WTC11 (cell line): ENCODE measurements at places on chromosomes 1 and 21. TPM values are rescaled to one million over a fixed set of nuclear protein-coding genes. Genes with fewer than 3 reads are reported as not detected.

DNA sequence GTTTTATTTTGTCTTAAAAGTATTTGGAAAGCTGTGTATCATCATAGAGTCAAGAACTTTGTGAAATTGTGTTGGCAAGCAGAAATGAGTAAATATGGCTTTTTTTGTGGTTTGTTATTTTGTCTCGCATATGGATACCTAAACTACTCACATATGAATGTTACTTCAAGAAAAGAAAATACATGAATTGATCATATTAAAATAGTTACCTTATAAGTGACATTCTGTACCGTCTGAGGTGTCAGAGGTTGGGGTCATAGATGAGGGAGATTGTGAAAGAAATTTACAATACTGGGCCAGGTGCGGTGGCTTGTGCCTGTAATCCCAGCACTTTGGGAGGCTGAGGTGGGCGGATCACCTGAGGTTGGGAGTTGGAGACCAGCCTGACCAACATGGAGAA lies 31.3 kb upstream of the AXDND1 start:
- DNase-seq, result no peak

Gene SCNM1
- total RNA-seq, result 35.3 to 45.3 TPM (median 35.8 TPM) in 3 replicates

- peak; percentile 31 for DNase-seq
These were observed 11.4 kb upstream of the RGS16 start for GRCh38 chr1:182615468-182616129.

Gene SPATA1
- 0.85 to 0.92 TPM in 2 of 3 replicates, not detected in the other for total RNA-seq
